PC-3 (cell line): ENCODE measurements at places on chromosomes 1 and 21.
A peak's percentile ranks its signal among the peaks of the same experiment; 100 is the strongest.

DNA sequence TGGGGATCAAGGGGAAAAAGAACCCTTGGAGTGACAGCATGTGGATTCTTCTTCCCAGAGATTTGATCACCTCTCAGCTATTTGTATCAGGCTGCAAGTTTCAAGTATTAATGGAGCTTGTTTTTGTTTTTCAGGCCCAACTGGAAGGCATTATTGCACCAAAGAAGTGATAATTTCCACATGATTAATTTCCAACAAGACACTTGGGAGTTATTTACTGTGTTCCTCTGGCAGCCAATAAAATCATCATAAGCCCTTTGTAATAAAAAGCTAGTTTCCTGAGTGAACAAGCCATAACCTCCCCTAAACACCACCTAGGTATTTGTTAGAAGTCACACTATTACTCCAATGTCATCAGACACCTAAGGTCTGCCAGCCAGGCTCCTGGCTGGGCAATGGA, 8.2 kb downstream of the DNALI1 start:
- no peak for DNase-seq

- peak; percentile 49 for DNase-seq
Observed at GRCh38 chr1:23026568-23026967, 7.3 kb downstream of the KDM1A start.

GRCh38 chr1:66381621-66382275, 152.2 kb upstream of the SGIP1 start:
- no peak for DNase-seq

GRCh38 chr1:42848823-42849537, 2.6 kb downstream of the ZNF691 start:
- DNase-seq: peak; percentile 19
